ENCODE measurements at places on chromosomes 7 and 10.

DNA sequence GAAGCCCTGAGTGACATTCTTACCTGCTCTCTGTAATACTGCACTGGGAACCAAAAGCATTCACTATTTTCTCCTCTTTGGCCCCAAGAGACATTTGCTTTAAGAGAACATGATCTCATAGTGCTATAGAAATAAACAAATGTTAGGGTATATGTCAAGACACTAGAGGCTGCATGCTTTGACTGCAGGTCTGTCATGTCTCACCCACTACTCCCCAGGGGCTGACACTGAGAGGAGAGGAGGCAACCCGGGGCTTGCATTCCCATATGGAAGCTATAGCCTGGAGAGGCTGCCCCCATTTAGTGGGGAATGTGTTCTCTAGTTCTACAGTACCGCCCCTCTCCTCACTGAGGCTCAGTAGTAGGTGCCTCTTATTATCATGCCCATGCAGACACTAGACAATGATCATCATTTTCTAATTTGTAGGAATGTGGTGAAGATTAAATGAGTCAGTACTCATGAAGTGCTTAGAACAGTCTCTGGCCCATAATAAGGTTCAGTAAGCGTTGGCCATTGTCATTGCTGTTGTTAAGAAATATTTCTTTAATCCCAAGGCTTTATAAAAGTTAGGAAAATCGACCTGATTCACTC lies 4.9 kb upstream of the SLF2 start:
- DNase-seq = no peak

DNA sequence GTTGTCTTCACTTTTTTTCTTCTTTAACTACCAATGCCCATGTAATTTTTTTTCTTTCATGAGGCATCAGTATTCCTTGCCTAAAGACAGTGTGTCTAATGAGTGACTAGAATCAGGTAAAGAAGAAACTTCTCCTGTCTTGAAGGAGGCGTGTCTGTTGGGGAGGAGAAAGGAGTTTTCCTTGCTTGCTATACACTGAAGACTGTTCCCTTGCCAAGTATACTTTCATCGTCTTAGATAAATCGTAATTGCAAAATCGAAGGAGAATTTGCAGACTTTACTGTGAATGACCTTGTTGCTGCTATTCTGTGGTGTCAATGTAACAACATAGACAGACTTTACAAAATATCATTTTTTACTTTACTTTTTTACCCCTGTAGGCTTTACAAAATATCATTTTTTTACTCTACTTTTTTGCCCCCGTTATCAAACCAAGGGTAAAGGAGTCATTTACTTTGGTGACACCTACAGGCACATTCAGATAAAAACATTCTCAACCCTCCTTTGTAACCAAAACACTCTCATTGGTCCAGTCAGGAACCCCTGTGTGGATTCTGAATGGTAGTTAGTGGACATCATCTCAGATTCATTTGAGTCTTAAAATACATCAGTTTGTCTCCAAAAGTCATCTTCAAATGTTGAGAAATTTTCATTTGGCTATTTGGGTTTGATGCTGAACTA lies 232.4 kb downstream of the AHR start:
- DNase-seq = no peak

DNA sequence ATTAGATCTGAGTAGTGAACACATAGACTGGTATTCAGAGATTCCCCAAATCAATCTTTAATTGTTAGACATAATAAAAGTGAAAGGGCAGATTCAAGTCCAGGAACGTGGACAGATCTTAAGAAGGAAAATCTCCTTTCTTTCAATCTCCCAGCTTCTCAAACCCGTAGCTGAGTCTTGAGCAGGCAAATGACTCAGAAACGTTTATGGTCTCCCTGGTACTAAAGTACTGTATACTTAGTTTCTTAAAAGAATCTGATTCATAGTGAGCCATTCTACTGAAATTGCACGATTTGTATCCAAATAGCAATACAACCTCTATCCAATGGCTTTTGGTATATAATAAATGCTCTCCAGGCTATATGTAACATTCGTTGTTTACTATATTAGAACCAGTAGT lies 140.4 kb upstream of the RHEB start:
- DNase-seq = no peak

DNA sequence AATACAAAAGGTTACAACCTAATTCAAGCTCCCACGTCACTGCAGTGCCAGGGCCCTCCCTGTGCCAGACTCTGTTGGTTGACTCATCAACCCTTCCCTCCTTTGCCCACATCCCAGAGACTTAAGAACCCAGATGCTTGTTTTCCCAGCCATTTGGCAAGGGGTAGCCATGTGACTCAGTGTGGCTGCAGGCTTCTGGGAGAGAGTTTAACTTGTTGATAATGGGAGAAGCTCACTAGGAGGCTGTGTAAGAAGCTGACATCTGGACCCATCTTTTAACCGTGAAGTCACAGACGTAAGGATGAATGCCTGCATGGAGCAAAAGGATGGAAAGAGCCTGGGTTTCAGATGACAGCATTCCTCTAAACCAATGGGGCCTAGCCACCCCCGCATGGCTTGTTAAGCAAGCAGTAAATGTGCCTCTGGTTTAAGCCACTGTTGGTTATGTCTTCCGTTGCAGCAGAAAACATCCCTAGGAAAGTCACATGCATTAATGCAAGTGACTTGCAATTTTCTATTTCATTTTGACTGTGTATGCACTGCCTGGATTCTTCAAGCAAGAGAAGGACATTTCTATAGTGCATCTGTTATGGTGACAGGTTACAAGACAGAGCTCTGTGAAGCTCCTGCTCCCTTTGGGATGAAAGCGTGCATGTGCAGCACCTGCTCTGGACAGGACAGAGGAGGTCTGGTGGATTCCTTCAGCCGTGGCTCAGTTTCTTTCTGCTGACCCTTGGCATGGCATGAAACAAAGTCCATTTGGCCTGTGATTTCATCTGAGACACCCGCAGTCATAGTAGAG lies 57.5 kb upstream of the CREB5 start:
- no peak for DNase-seq

GRCh38 chr7:80498481-80499349 lies 13.1 kb downstream of the GNAT3 start:
- no peak for DNase-seq

- no peak for DNase-seq
Observed at GRCh38 chr10:133356549-133357284, 1.1 kb downstream of the FUOM start.

- DNase-seq = no peak
Observed at GRCh38 chr7:36827726-36828703, 103.7 kb upstream of the AOAH start.

- no peak for DNase-seq
Observed at GRCh38 chr7:82017334-82017943, 247.6 kb upstream of the HGF start.

- DNase-seq = no peak
Observed at GRCh38 chr7:118111347-118111746, 72.6 kb upstream of the LSM8 start.

- DNase-seq = no peak
Observed at GRCh38 chr7:66452165-66452564, 176.5 kb upstream of the KCTD7 start.

DNA sequence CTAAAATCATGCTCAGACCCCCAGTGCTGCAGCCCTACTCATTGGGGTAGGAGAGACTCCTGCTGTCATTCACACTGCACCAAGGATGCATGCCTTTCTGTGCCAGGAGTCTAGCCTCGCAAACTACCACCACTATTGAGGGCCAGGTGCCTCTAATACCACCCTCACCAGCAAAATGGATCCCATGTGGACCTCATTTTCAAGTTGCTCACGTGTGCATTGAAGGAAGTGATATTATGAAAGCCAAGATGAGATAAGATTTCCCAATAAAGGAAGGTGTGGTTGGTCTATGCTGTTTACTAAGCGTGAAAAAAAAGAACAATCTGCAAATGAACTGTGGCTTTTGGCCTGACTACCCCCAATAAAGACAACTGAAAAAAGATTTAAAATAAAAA lies 7.2 kb upstream of the LAMTOR4 start:
- no peak for DNase-seq

DNA sequence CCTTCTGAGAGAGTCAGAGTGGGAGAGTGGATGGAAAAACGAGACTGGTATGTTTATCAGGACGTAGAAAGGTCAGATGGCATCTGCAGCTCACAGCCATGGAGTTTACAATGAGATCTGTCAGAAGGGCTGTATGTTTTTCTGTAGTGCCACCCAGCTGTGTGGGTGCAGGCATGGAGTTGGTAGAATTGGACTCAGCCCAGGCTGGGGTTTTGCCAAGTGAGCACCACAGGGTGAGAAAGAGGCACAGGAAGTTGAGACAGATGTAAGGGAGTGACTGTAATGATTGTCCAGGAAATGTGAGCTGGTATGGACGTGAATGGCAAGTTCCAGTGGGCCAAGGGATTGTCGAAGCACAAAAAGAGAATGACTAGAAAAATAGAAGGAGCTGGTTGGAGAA lies 9.1 kb upstream of the ZYX start:
- peak; percentile 22 for DNase-seq

- DNase-seq = no peak
Observed at GRCh38 chr7:36923943-36924436, 199.7 kb upstream of the AOAH start.

DNA sequence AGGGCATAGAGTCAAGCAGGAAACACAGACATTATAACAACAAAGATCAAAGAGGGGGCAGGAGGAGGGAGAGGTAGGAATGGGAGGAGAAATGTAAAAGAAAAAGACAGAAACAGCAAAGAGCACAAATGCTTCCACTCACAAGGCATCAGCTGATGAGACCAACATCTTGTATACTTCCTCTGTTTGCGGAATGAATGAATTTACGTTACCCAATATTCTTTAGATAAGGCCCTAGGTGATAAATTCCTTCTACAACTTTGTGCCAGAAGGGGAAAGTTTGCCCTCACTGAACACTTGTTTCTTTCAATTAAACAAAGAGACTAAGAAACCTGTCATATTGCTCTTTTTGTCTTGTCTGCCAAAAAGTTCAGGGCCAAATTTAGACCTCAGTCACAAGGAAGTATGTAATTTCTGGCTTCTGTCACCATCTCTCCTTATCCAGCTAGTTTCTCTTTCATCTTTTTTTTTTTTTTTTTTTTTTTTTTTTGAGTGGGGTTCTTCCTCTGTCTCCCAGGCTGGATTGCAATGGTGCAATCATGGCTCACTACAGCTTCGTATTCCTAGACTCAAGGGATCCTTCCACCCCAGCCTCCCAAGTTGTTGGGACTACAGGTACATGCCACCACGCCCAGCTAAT lies 116.4 kb upstream of the NANOS1 start:
- no peak for DNase-seq

GRCh38 chr10:99693933-99694583 lies 34.7 kb downstream of the ENTPD7 start:
- no peak for DNase-seq
